ENCODE measurements at places on chromosomes 16 and 17. TPM values are rescaled to one million over a fixed set of nuclear protein-coding genes. Genes with fewer than 3 reads are reported as not detected.
A peak's percentile ranks its signal among the peaks of the same experiment; 100 is the strongest.

The ZSCAN10 gene
- total RNA-seq = 0.21 TPM

The MYH3 gene
- total RNA-seq = 1.6 TPM

The KRT39 gene
- total RNA-seq = not detected

The IGF2BP1 gene
- total RNA-seq = 109 TPM

The PTX4 gene
- not detected for total RNA-seq

The GUCY2D gene
- not detected for total RNA-seq

The TNFAIP1 gene
- total RNA-seq = 55.8 TPM

The DRC7 gene
- total RNA-seq = not detected

The MFSD6L gene
- not detected for total RNA-seq

The TRPV3 gene
- 0.31 TPM for total RNA-seq

The COX6A2 gene
- not detected for total RNA-seq

The CCL23 gene
- not detected for total RNA-seq

The ECI1 gene
- 117 TPM for total RNA-seq

The OR2C1 gene
- total RNA-seq = not detected

The RGS11 gene
- 10.2 TPM for total RNA-seq

DNA sequence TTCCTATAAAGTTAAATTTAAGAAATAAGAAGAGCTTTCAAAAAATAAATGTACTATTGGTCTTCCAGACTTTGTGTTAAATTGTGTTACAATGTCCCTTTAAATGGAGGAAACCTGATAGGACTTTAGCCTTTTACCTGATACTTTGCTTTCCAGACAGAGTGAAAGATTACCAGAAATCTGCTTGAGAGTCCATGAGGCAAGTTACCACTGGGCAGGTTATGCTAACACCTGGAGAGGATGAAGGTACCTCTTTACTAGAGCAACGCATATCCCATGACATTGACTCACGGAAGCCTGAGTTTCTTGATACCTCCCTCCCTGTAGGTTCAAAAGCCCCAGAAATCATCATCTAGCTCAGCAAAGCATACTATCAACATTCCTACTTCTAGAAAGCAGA, 143.9 kb upstream of the C17orf78 start:
- no peak for DNase-seq

DNA sequence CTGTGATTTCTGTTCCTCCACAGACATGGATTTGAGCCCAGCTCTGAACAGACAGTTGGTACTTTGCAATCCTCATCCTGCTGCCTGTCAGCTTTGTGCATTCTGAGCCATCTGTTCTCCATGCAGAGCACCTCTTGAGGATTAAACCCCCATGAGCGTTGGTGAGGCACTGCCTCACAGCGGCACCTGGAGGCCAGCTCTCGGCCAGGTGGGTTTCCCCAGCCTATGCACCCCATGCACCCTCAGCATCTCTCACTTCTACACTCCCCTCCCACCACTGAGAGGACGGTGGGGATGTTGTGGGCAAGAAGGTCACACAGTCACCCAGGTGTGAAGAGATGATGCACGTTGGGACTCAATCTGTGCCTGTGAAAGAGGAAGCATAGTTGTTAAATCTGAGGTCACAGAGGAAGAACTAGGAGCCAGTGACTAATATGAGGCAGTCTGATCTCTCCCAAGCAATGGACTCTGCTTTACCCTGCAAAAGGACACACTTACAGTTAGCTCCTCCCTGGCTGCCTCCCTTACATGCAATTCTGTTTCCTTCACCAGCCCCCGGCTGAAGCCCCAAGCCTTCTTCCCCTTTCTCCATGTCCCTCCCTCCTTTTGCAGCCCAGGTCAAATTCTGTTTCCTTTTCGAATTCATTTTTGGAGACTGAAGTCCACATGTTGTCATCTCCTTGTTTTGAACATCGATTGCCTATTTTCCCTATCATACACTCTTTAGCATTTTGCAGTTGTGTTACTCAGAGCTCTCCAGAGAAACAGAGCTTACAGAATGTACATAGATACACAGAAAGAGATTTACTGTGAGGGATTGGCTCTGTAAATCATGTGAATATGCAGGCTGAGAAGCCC, 58.5 kb downstream of the HS3ST3B1 start:
- DNase-seq = no peak

GRCh38 chr16:23121024-23121423, 28.2 kb downstream of the USP31 start:
- DNase-seq = no peak

- no peak for DNase-seq
These were observed 18.3 kb upstream of the RPTOR start for GRCh38 chr17:80526116-80526910.

DNA sequence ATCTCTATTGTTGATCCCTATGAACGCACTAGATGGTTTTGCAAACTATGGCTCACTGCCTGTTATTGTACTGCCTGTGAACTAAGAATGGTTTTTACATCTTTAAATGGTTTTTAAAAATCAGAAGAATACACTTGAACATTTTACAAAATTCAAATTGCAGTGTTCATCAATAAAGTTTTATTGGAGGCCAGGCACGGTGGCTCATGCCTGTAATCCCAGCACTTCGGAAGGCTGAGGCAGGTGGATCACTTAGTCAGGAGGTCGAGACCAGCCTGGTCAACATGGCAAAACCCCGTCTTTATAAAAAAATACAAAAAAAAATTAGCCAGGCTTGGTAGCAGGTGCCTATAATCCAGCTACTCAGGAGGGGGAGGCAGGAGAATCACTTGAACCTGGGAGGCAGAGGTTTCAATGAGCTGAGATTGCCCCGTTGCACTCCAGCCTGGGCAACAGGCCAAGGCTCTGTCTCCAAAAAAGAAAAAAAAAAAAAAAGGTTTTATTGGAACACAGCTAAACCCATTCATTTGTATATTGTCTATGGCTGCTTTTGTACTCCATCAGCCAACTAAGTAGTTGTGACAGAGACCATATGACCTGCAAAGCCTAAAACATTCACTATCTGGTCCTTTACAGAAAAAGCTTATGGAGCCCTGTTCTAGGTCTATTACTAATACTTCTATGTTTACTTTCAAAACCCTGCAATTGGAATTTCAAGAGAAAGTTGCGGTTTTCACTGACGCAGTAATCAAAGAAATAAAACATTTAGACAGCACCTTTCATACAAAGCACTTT, 18.9 kb downstream of the IKZF3 start:
- DNase-seq = no peak

DNA sequence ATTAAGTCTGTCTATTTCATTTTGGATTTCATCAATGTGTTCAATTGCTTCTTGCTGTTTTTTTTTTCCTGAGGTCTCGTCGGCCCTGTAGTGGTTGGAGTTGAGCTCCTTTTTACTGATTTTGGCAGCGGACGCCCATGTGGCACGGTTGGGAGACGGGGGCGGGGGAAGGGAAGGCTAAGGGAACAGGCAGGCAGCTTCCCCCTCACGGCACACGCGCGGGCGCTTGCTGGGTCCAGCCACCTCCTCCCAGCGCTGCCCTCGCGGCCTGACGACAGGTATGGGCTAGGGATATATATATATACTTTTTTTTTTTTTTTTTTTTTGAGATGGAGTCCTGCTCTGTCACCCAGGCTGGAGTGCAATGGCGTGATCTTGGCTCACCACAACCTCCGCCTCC, 11.4 kb downstream of the HSF5 start:
- no peak for DNase-seq

GRCh38 chr16:29308644-29309546, 97.6 kb downstream of the NPIPB11 start:
- DNase-seq = no peak

- no peak for DNase-seq
These were observed 64.3 kb downstream of the PGS1 start for GRCh38 chr17:78442648-78443218.

GRCh38 chr17:31854672-31855071, 4.4 kb downstream of the COPRS start:
- no peak for DNase-seq

- DNase-seq = peak; percentile 30
These were observed 65.7 kb downstream of the CENPV start for GRCh38 chr17:16287563-16288027.

DNA sequence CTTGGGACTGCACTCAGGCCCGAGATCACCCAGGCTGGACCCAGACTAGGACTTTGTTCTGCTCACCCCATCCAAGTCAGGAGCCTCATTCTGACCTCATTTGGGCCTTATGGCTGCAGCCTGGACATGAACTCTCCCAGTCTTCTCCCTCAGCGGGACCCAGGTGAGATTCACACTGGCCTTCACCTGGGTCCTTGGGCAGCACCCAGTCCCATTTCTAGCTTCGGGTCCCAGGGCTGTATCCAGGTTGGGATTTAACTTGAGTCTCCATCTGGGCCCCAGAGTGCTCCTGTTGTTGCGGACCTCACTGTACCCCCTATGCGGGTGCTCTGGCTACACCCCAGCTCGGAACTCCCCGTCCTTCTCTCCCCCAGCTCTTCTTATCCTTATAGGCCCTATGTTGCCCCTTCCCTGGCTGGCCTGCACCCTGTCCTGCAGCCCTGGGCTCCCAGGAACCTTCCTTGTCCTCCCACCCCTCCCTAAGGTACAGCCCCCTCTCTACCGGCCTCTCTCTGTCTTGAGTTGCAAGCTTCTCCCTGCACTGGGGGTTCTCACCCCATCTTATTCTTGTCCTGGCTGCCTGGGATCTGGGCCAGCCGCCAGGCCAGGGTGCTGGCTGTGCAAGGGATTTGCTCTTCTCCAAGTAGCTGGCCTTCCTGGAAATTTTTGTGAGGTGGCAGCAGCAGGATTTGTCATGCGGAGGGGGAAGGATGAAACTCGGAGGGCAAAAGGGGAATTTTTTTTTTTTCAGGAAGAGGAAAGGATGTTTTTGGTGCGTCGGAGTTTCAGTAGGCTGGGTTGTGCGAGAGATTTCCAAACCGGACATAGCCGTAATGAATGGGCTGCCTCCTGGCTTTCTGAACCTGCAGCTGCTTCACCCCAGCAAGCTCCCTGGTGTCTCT, 904 bp downstream of the MAP2K3 start:
- DNase-seq = no peak

DNA sequence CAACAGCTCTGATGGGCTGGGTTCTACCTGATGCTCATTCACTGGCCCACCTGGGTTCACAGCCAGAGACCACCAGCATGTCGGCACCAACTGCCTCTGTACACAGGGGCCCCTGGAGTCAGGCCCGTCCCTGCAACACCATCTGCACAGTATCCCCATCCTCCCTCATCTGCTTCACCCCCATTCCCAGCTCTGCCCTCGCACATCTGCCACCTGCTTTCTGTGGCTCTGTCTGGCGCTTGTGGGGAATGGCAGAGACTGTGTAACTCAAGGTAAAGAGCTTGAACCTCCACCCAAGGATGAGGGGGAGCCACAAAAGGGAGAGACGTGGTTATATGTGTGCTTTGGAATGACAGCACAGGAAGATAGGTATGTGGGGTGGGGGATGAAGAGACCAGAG, 27.2 kb downstream of the SMPD3 start:
- DNase-seq = no peak

DNA sequence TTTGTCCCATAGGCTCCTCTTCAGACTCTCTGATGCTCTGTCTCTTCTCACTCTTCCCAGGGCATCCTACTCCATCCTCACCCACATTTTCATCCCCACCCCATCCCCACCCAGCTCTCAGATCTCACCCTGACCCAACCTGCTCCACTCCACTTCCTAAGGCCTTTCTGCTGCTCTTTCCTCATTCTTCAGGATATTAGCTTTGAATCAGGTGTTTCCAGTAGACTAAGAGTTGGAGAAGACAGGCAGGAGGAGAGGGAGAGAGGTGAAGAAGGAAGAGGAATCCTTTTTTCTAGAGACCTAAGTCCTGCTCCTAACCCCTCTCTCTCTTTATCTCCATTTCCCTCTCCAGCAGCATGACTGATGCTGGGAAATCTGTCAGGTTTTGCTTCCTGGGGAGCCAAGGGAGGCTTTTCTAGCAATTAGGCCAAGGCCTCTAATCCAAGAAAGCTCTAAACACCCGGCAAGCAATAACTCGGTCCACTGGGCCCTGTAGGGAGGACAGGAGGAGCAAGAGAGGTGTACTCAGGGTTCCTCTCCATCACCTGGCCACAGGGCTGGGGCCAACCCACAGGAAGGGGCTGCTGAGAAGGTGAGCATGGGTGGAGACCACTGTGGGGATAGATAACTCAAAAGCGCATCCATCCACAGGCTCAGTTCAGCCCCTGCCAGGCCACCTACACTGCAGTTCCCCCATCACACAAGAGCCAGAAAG, 133.3 kb downstream of the TMEM132E start:
- DNase-seq = no peak

- DNase-seq = no peak
These were observed 8.4 kb downstream of the CES1 start for GRCh38 chr16:55824473-55825000.

DNA sequence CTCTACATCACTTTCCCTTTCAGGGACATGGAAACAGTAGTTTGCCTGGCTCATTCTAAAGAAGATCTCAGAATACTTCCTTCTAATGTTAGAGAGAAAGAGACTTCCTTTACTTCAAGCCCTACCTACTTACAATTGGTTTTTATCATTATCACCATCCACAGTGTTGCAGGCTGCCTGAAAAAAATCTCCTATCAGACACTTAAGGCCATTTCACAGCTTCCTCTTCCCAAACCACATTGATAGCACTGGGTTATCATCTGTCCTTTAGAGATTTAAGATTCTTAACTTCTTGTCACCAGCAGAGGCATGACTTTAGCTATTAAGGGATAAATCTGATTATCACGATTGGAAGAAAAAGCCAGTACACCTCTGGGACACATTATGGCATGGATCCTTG, 178.5 kb upstream of the TBX2 start:
- DNase-seq = no peak

DNA sequence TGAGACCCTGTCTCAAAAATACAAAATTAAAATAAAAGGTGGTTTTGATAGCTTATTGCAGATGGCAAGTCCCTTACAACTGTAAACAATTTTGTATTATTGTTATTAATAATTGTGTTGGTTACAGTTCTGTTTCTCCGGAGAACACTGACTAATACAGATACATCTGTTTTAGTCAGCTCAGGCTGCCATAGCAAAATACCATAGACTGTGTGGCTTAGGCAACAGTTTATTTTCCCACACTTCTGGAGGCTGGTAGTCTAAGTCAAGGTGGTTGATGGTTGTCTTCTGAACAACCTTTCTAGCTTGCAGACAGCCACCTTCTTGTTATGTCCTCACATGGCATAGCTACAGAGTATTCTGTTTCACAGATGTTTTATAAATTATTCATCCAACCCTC, 14.2 kb upstream of the IL21R start:
- no peak for DNase-seq

- DNase-seq = no peak
These were observed 20.9 kb downstream of the ZFHX3 start for GRCh38 chr16:73026754-73027684.

GRCh38 chr16:4307215-4308037, 8.4 kb upstream of the GLIS2 start:
- DNase-seq = no peak

- no peak for DNase-seq
These were observed 138.3 kb downstream of the SHCBP1 start for GRCh38 chr16:46482895-46483294.

- DNase-seq = no peak
These were observed 308.7 kb upstream of the N4BP1 start for GRCh38 chr16:48918520-48919258.

- no peak for DNase-seq
These were observed 38.6 kb downstream of the CDH11 start for GRCh38 chr16:65083164-65083857.

- DNase-seq = no peak
These were observed 55.4 kb upstream of the HAPSTR1 start for GRCh38 chr16:9035996-9036395.

Measured in Panc1 (cell line).